Effector CD4-positive, alpha-beta T cell (primary cell): ENCODE measurements at places on chromosomes 6 and 20.

DNA sequence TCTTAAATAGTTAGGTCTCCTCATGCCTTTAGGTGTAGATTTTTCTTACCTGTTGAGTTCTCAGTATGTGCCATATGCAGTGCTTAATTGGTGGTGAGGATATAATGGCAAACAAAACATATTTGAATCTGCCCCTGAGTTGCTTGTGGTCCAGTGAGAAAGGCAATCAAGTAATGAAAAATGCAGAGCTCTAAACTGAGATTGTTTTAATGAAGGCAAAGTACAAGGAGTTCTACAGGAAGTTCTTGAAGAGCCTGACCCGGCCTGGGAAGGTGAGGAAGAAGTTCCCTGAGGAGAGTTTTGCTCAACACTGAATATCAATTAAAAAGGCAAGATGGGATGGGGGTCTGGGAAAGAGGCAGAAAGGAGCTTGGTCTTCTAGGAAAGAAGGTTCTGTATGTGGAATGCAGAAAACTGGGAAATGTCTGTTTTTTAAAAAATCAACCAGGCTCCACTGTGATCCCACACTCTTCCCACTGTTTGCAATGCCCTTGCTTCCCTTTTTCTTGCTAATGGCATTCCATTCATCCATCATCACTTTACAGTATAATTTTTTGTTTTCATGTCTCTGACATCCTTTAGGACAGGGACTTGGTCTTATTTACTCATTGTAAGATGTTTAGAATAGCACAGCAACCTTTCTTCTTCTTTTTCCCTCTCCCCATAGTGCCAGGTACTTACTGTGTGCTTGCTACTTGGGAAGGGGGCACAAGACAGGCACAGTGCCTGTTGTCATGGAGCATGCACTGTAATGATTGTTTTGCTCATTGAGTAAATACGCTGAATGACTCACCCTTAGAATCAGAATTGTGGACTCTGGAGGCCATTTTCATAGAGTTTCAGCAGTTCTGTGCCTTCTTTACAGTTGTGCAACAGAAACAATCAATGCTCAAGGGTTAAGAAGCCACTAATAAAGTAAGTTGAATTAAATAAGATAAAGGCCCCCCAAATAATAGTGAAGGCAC is 64.3 kb downstream of the ANKS1A start:
- no peak for DNase-seq

- DNase-seq = no peak
Observed at GRCh38 chr6:41373919-41374617, 38.7 kb downstream of the NCR2 start.

- DNase-seq = no peak
Observed at GRCh38 chr6:31826793-31827285, 699 bp upstream of the HSPA1B start.

DNA sequence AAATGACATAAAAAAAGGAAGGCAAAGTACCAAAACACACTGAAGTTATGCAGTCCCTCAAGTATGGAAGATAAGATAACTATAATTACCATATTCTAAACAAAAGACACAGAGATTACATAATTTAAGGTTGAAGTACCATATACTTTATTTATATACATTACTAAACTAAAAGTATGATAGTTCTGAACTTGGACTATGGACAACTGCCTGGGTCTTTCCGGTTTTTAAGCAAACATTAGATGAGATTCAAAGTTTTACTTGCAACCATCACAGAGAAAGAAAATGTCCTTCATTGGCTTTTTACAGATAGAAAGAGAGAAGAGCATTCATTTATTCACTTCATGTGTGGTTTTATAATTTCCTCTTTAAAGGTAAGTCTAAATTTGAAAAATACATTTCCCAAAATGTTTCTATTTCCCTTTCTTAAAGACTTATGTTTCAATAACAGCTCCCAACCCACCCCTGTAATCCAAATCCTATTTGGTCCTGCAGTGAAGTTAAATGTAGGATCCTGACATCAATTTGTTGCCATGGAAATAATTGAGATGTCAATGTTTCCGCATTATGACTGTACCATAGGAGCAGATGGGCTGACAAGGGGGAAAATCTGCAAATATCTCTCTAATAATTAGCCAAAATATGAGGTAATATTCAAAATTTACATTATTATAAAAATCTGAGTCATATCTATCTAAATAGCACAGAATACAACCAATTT is 63.7 kb downstream of the PTPRK start:
- DNase-seq = no peak

DNA sequence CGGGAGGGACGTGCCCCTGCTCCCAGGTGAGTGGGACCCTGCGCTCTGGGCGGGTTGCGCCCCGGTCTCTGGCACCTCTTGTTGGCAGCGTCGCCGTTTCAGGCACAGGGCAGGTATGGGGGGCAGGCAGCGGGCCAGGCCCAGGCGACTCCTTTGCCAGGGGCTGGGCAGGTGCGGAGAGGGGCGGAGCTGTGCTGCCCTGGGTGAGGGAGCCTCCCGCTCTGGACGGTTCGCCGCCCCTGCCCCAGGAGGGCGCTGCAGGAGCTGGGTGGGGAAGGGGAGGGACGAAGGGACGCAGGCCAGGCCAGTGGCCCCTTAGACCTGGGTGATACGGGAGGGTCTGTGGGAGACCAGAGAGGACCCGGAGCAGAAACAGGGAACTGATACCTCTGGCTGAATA is 663.9 kb upstream of the DEFB115 start:
- DNase-seq = no peak

DNA sequence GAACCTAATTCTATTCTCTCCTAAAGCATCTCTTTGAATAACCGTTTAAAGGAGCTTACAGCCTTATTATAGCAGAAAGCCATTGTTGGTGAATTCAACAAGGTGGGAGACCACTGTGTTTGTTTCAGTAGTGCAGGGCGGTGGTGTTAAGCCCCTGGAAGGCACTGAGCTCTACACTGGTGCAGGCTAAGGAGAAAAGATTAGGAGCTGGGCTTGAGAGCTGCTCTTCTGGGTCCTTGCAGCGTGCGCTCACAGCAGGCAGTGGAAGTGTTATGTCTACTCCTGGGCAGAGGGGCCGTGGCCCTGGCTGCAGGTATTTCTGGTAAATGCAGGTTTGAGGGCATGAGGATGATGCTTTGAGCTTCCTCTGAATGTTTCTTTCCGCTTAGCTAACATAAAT is 361.2 kb downstream of the RNF144B start:
- DNase-seq = no peak

DNA sequence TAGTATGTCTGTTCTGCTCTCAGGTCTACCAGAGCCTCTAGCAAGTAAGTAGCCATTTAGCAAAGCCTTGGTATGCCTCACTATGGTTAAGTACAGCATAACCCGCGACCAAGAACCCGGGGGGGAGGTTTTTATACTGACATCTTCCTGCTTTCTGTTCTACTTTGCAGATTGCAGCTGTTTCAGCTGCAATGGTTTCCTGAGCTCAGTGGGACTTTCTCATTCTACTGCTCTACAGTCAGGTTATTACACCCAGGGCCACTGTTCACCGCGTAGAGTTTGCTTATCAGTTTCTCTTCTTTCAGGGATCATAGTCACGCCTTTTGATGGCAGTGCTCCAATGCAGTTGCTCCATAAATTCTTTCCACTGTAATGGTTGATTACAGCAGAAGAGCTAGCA is 631.3 kb downstream of the TFAP2A start:
- DNase-seq = no peak

- DNase-seq = no peak
Observed at GRCh38 chr6:27592481-27593199, 119.7 kb upstream of the ZNF184 start.

- DNase-seq = no peak
Observed at GRCh38 chr6:149231778-149232177, 85.7 kb upstream of the TAB2 start.

- DNase-seq = no peak
Observed at GRCh38 chr6:14772188-14772587, 473.7 kb upstream of the JARID2 start.

DNA sequence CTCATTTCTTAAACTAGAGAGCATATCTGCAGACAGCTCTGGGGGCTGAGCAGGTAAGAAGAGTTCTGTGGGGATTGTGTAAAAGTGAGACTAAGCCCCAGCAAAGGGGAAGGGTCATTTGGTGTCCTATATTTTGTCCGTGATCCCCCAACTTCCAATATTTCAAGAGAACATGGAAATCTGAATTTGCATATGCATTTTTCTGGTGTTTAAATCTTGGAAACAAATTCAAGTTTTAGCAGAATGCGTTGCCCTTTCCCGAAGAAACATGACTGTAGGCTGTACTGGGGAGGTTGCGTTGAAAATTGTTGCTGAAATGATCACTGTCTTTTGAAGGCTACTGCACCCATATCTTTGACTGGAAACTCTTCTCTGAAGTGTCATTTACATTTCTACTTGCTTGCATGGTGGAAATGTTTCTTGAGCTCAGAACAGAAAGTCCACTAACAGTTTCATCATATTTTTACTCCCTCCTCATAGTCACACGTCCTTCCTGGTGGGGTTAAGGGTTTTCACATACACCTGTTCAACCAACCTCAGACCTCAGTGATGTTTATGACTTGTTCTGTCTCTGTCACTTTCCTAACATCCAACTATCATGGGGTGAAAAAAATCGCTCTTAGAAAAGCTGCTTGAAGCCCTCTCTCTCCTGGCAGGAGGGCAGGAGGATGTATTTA is 140.3 kb downstream of the BCAS1 start:
- DNase-seq = no peak

- no peak for DNase-seq
Observed at GRCh38 chr6:44442236-44442635, 54.7 kb downstream of the CDC5L start.

GRCh38 chr6:84390334-84390733 is 162.9 kb upstream of the CEP162 start:
- no peak for DNase-seq

DNA sequence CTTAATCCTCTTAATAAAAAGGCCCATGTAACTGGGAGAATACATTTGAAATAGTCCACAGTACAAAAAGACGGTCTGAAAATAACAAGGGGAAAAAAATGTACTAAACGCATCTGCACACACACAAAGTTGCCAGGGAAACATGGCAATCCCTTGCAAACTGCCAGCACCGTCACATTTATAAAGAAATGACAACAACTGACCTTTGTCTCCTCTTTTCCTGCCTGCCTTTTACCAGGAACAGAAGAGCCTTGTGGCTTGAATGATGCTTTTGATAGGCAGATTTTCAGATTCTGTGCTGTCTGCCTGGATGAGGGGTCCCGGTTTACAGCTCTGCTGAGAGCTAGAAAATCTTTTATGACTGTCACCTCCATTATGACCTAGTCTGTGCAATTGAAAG is 308.6 kb upstream of the ZFP64 start:
- DNase-seq = no peak

GRCh38 chr6:156795825-156796224 is 18.6 kb downstream of the ARID1B start:
- DNase-seq = no peak
